ENCODE measurements at places on chromosomes 7 and 10.

- DNase-seq = no peak
Observed at GRCh38 chr10:36538953-36539586, 586.3 kb upstream of the ANKRD30A start.

GRCh38 chr7:128934361-128935341 is 3.1 kb upstream of the IRF5 start:
- DNase-seq = no peak

- DNase-seq = no peak
Observed at GRCh38 chr7:90201500-90202195, 9.9 kb upstream of the STEAP2 start.

GRCh38 chr7:26000841-26001240 is 151.2 kb upstream of the NFE2L3 start:
- no peak for DNase-seq

- no peak for DNase-seq
Observed at GRCh38 chr10:57513637-57514036, 754.1 kb downstream of the IPMK start.

Measured in putamen (tissue), 1 donor.